ENCODE measurements at places on chromosomes 7 and 10. TPM values are rescaled to one million over a fixed set of nuclear protein-coding genes. Genes with fewer than 3 reads are reported as not detected.

- no peak for DNase-seq
Measured at GRCh38 chr7:10122551-10123100, 851.0 kb upstream of the PHF14 start.

The FAM25A gene
- not detected for total RNA-seq

The RALA gene
- 44.5 TPM for total RNA-seq

- DNase-seq, result no peak
Measured at GRCh38 chr7:138000081-138000701, 1.7 kb downstream of the CREB3L2 start.

DNA sequence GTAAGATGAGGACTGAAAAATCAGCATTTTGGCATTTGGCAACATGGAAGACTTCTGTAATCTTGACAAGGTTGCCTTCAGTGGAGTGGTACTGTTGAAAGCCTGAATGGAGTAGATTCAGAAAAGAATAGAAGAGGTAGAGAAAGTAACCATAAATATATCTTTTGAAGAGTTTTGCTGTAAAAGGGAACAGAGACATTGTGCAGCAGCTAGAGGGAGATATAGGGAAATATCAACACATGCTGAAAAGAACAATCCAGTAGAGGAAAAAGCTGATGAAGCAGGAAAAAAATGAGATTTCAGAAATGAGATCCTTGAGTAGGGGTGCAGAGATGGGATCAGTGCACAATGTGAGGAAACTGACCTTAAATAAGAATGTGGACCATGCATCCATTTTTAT, 60.0 kb downstream of the RAPGEF5 start:
- no peak for DNase-seq

The HEPACAM2 gene
- total RNA-seq, result under 0.01 TPM

The SEMA3E gene
- total RNA-seq, result 0.29 TPM

GRCh38 chr7:148334441-148334956, 256.1 kb upstream of the C7orf33 start:
- no peak for DNase-seq

GRCh38 chr7:42548816-42549611, 312.0 kb upstream of the GLI3 start:
- DNase-seq, result no peak

The PON1 gene
- total RNA-seq, result not detected

- DNase-seq, result peak; percentile 47
Measured at GRCh38 chr7:92875719-92876118, 39.3 kb upstream of the CDK6 start.

The KIAA1549 gene
- total RNA-seq, result 3.3 TPM

All from osteoblast (primary cell).